MCF 10A (cell line): ENCODE measurements at places on chromosomes 13 and 19. TPM values are rescaled to one million over a fixed set of nuclear protein-coding genes. Genes with fewer than 3 reads are reported as not detected.

The ZNF85 gene
- 4.9 and 6.9 TPM in 2 replicates for total RNA-seq

The PLPP2 gene
- 5.4 and 9.4 TPM in 2 replicates for total RNA-seq

The KDELR1 gene
- total RNA-seq = 113 and 134 TPM in 2 replicates

The AMER2 gene
- not detected in 2 replicates for total RNA-seq

The ZNF665 gene
- not detected in 2 replicates for total RNA-seq

The P2RY11 gene
- 36.1 and 43.1 TPM in 2 replicates for total RNA-seq

The TSSK6 gene
- total RNA-seq = 4.8 and 6.6 TPM in 2 replicates

The ZNF844 gene
- not detected in 2 replicates for total RNA-seq

The ASPDH gene
- not detected in 2 replicates for total RNA-seq

The RFPL4AL1 gene
- total RNA-seq = not detected in 2 replicates

The KISS1R gene
- not detected in 2 replicates for total RNA-seq

GRCh38 chr13:48165063-48165462 is 67.9 kb upstream of the ITM2B start:
- DNase-seq = no peak

GRCh38 chr19:1396768-1397679 is 4.3 kb downstream of the GAMT start:
- no peak for DNase-seq

DNA sequence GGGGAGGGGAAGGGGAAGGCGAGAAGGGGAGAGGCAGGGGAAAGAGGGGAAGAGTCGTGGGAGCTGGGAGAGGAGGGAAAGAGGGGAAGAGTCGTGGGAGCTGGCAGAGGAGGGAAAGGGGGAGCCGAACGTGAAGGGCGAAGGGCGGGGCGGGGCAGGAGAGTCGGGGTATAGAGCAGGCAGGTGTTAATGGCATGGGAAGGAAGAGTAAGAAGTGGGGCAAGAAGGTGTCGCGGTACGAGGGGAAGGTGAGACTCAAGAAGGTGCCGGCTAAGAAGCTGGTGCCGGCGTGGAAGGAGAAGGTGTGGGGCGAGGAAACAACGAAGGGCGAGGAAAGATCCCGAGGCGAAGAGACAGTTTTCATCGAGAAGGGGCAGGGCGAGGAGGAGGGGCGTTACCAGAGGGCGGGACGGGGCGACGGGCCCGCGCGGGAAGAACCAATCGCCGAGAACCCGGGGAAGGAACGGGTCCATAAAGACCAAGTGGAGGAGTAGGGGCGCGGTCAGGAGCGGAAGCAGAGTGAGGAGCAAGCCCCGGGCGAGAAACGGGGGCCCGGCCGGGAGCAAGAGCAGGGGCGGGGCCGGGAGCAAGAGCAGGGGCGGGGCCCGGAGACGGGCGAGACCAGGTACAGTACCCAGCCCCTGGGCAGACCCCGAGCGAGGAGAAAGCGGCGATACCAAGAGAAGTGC is 463 bp downstream of the CATSPERG start:
- peak; percentile 98 for DNase-seq

GRCh38 chr13:37869506-37869755 is 141 bp downstream of the TRPC4 start:
- no peak for DNase-seq

DNA sequence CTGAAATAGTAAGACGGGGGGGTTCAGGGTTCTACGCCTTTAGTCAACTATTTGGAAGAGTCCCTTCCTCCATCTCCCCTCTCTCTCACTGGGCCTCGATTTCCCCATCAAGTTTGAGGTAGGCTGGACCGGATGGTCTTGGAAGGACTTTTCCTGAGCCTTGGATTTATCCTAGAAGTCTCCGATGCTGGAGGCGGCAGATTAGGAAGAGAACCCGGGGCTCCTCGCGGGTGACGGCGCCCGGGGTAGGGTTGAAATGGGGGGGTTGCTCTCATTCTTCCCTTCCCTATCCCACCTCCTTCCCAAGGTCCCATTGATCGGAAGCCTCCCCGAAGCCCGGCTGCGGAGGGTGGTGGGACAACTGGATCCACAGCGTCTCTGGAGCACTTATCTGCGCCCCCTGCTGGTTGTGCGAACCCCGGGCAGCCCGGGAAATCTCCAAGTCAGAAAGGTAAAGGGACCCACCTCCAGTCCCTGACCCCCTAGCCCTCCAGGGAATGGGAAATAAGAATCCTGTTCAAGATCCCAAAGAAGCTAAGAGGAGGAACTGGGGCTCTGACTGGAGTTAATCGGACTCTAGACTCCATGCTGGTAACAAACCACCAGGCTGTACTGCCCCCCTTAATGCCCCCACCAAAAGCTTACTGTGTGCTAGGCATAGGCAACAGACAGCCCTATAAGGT is 781 bp downstream of the QPCTL start:
- DNase-seq = peak; percentile 79

DNA sequence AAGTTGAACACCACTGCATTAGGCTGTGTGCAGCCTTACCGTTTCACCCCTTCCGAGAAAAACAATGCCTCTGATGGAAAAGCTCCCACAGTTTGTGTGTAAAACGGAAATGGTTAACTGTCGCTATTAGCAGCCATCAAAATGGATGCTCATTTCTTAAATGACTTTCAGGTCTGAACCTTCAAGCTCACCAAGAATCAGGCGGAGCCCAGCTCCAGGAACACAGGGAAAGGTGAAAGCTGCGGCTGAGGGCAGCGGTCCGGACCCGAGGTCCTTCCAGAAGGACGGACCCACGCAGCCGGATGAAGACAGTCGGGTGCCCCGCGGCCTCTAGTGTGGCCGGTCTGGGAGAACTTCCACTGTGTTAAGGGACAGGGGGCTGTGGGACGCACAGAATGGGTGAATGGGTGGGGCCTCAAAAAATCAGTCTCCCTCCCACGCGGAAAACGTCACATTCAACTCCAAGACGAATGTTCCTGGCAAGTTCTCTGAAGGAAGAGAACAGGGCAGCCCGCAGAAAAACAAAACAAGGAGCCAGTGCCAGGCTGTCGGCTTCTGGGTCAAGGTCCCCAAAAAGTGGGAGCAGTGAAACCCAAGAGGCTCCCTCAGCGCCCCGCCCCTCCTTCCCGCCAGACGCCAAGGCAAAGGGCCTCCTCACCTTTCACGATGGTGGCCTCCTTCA is 4.9 kb downstream of the IRS2 start:
- peak; percentile 62 for DNase-seq

- peak; percentile 16 for DNase-seq
Measured at GRCh38 chr13:61410266-61410665, 5.4 kb downstream of the PCDH20 start.

DNA sequence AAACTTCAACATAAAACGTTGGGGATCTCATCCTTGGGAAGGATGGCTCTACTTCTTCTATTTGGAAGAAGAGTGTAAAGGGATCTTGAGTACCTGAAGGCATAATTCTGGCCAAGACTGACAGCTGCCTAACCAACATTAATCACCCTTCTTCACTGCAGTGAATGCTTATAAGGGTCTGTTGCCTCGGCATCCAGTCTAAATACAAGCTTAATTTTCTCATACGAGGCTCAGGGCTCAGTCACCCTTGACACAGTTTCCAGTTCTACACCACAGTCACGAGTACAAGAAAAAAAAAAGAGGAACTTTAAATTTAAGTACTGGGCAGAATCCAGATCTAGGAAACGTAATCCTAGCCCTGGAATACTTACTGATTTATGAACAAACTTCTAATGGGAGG is 9.0 kb downstream of the FPR3 start:
- no peak for DNase-seq

GRCh38 chr19:10320602-10321416 is 5.0 kb upstream of the FDX2 start:
- no peak for DNase-seq

GRCh38 chr13:113557013-113557412 is 27.5 kb upstream of the TFDP1 start:
- no peak for DNase-seq

GRCh38 chr13:30832845-30833332 is 73.2 kb upstream of the MEDAG start:
- DNase-seq = peak; percentile 89

GRCh38 chr13:43132257-43132656 is 108.9 kb downstream of the DNAJC15 start:
- peak; percentile 82 for DNase-seq

- DNase-seq = no peak
Measured at GRCh38 chr13:45362939-45363338, 22.0 kb upstream of the TPT1 start.

- DNase-seq = no peak
Measured at GRCh38 chr19:2761876-2762782, 20.9 kb downstream of the SGTA start.

GRCh38 chr13:77476456-77476855 is 59.0 kb upstream of the SCEL start:
- no peak for DNase-seq

GRCh38 chr19:11554160-11554559 is 4.9 kb downstream of the ELOF1 start:
- no peak for DNase-seq

GRCh38 chr13:23748109-23748990 is 140.8 kb downstream of the MIPEP start:
- no peak for DNase-seq

- DNase-seq = peak; percentile 23
Measured at GRCh38 chr19:18390065-18390907, 4.3 kb downstream of the GDF15 start.

DNA sequence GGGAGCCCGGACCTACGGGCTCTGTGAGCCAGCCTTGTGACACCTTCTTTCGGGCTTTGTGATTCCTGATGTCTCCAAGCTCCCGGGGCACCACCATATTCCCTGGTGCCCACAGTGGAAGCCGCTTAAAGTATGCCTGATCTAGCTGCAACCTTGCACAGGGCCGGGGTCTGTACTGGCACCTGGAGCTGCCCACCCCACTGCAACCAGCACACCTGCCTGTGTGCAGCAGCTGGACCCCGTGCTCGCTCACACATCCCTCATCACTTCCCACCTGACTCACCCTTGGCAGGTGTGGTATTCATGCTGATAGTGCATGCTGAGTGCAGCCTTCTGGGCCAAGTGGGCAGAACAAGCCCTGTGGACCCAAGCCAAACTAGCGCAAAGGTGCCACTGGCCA is 1981.1 kb upstream of the PCDH20 start:
- no peak for DNase-seq

DNA sequence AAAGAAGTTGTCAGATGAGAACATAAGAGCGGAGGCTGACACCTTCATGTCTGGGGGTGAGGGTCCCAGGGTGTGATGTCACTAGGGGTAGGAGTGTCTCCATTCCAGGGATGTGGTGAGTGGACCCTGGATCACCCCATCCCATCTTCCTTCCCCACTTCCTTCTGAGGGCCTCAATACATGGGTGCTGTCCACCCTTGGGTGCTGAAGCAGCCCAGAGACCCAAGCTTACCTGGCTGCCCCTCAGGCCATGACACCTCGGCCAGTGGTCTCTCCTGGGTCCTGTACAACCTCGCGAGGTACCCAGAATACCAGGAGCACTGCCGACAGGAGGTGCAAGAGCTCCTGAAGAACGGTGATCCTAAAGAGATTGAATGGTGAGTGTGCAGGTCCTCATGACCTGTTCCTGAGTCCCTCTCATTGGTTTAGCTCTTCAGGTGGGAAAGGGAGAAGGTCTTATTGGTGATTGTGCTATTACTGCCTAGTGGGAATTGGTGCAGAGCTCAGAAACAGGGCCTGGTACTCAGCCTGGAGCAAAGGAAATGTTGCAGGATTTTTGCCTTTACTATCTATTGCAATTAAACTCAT is 37.7 kb upstream of the CYP4F8 start:
- no peak for DNase-seq

GRCh38 chr19:13579388-13580060 is 73.2 kb upstream of the CACNA1A start:
- no peak for DNase-seq

GRCh38 chr13:51327961-51328360 is 11.5 kb upstream of the SERPINE3 start:
- no peak for DNase-seq

DNA sequence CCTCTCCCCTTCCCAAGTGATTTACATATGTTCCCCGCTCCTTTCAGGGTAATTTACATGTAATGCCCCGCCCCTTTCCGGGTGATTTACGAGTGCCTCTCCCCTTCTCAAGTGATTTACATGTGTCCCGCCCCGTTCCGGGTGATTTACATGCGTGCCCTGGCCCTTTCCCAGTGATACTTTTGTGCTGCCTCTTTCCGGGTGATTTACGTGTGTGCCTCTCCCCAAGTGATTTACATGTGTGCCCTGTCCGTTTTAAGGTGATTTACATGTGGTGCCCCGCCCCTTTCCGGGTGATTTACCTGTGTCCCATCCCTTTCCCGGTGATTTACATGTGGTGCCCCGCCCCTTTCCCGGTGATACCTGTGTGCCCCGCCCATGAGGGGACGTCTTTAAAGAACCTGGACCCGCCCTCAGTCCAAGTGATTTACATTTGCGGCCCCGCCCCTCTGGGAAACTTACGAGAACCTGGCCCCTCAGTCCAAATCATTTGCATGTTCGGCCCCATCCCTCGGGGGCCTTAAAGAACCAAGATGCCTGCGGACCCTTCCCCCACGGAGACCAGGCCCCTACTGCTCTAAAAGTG is 559 bp upstream of the LENG9 start:
- DNase-seq = peak; percentile 98

DNA sequence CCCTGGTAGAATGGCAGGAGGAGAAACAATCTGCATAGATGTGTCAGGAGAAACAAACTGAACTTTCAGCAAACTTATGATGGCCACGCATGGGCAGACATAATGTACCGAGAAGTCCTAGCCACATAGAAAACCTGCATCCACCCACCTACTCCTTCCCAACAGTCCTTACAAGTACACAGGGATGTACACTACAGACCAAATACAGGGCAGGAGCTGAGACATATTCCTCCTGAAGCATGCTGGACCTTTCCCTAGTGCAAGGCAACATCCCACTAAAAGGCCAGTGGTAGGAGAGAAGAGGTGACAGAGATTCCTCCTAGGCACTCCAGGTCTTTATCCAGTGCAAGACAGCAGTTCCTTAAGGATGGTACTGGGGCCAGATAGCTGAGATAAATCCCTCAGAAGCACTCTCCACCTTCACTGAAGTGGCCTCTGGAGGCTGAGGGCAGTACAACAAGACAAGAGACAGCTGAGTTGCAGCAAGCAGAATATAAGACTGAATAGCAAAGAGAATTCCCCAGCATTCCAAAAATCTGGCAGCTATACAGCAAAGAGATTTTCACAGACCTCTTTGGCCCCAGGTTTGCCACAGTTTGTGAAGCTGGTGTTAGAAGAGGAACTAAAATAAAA is 18.3 kb downstream of the VWA8 start:
- peak; percentile 34 for DNase-seq

DNA sequence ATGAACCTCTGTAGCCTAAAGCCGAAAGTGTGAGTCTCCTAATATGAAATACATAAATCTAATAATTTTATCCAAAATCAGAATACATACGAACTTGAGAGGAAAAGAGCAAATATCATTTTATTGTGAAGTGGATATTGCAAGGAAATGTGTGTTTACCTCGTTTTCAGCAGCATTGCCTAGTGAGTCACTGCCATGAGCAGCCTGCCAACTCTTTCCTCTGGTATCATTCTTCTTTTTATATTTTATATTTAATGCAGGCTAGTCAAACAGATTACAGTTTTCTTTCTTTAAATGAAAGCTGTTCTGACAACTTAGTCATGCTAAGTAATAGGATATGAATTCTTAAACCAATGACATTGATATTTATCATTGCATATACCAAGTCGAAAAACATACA is 44.2 kb downstream of the EDNRB start:
- DNase-seq = peak; percentile 18

DNA sequence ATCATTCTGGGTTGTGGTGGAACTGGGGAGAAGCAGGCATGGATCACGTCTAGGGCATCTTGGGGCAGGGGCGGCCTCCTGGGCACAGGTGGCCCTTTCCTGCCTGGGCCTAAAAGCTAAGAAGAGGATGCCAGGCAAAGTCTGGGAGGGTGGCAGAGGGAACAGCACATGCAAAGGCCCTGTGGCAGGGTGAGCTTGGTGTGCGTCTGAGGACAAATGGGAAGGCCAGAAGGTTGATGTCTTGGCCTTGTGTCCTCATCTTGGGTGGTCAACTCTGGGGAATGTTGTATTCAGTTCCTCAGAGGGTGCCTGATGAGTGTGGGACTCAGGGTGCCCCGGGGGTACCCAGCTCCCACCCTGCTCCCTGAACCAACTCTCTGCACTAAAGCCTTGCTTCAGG is 5.4 kb upstream of the PLK5 start:
- no peak for DNase-seq
